ENCODE measurements at places on chromosomes 7 and 10.

DNA sequence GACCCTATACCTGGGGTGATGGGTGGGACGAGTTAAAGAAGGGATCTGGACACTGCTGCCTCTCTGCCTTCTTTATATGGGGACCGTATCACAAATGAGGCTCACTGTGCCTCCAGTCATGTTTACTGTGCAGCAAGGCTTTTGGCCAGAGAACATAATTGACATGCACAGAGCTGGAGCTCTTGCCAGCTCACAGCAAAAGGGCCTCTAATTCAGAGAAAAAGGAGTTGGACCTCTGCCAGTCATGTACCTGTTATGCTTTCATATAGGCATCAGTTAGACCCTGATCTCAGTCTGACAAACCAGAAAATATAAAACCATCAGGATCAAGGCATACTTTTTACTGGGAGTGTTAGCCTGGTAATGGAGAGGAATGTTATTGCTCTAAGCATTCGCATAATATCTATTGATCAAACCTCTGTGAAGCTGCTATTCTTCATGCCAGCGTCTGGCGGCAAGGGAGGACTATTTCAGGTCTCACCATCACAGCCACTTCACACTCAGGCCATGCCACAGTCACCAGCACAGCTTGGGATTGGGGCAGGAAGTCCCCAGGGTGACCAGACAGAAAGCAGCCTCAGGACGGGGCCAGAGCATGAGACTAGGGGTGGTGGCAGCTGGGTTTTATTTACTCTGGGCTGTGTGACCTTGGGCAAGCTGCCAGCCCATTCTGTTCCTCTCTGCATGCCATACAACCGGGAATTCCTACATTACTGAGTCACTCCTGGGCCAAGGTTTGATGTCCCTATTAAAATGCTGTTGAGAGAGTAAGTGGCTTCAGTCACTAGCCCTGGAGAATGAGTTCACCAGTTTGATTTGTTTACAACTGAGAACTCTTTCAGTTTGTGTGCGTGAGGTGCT lies 90.1 kb downstream of the NPSR1 start:
- peak; percentile 91 for ATAC-seq

DNA sequence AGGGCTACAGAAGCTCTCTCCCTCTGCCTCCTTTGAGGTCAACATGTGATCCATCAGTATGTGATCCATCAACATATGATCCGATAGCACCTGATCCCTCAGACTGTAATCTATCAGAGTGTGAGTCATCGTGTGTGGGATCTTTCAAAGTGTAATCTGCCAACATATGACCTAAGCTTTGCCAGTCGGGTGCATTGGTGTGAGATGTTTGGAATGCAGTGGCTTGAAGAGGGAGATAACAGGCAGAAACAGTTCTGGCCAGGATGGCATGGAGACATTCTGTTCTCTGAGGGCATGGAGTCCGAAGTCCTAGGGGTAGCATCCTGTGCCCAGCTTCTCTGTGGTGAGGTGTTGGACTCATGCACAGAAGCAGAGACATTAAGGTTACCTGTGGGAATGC lies 217.7 kb upstream of the ETV1 start:
- ATAC-seq: no peak

- no peak for ATAC-seq
Observed at GRCh38 chr7:26965724-26966123, 101.3 kb upstream of the SKAP2 start.

GRCh38 chr7:104061652-104062051 lies 72.2 kb upstream of the RELN start:
- no peak for ATAC-seq

- no peak for ATAC-seq
Observed at GRCh38 chr7:39712751-39713150, 89.4 kb downstream of the RALA start.

DNA sequence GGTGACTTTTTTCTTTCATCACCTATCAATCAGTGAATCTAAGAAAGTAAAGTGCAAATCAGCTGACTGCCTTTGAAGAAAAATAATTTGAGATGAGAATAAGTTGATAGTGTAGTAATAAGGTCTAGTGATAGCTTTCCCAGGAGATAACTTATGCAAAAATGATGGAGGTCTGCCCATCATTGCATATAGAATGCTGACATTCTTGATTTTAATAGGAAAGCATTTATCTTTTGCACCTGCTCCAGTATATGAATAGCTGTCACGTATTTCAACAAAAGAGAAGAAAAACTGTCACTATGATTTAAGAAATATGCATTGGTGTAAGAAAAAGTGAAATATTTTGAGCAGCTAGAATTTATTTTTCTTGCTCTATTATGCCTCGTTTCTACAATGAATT lies 46.8 kb downstream of the PTTG1IP2 start:
- ATAC-seq: no peak

DNA sequence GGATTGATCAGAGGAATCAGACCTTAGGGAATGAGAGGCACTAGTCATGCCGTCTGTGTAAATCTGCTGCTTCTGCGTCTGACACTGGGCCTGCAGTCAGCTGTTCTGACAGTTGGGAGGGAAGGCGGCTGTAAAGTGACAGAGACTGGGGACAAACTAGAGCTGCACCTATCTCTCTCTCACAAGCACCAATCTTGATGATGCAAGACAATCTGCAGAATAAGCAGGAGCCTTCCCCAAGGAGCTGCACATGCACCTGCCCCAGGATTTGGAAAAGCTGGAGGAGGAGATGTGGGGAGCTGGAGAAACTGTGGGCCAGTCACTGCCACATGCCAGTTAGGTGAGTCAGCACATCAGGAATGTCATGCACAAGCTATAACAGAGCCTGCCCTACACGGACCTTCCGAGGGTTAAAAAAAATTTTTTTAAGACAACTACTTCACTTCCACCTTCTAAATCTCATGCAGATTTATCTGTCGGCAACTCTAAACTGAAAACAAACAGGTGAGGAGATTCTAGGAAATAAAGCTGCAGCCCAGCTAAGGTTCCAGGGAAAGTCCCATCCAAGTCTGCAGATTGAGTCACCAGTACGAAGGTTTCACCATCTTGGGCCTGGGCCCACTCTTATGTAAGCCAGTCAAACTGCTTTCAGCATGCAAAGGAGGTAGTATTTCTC lies 39.2 kb downstream of the ENO4 start:
- ATAC-seq: peak; percentile 48

GRCh38 chr10:120555842-120556532 lies 99.0 kb downstream of the PLPP4 start:
- ATAC-seq: no peak
